ENCODE measurements at places on chromosomes 13 and 19.

DNA sequence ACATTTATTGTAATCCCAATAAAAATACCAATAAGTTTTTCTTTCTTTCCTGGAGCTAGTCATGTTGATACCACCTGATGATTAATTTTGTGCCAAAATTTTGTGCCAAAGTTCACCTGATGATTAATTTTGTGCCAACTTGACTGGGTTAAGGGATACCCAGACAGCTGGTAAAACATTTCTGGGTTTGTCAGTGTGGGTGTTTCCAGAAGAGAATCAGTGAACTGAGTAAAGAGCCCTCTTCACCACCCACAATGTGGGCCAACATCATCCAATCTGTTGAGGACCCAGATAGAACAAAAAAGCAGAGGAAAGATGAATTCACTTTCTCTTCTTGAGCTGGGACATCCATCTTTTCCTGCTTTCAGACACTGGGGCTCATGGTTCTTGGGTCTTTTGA is 292.9 kb downstream of the LMO7 start:
- DNase-seq = no peak

DNA sequence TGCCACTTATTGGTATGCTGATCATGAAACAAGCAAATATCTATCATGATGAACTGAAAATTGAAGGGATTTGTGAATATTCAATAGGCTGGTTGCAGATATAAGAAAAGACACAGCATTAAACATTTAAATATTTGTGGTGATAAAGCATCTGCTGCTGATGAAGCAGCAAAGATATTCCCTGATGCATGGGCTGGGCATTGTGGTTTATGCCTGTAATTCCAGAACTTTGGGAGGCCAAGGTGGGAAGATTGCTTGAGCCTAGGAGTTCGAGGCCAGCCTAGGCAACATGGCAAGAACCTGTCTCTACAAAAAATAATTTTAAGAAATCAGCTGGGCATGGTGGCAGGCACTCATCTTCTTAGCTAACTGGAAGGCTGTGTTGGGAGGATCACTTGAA is 54.5 kb downstream of the GPR180 start:
- DNase-seq = no peak

DNA sequence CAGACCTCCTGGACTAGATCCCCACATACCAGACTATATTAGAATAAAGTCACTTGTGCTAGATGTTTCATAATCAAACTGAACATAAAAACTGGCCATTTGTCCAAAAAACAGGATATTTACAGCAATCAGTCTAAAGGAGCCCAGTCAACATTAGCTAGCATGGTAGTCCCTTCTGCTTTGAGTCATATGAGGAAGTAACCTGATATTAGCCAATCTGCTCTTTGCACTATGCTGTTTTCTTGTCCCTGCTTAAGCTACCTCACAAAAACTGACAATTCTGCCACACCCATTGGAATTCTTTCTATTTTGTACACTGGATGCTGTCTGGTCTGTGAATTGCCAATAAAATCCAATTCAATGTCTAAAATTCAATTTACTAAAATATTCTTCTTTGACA is 1824.2 kb downstream of the OLFM4 start:
- no peak for DNase-seq

DNA sequence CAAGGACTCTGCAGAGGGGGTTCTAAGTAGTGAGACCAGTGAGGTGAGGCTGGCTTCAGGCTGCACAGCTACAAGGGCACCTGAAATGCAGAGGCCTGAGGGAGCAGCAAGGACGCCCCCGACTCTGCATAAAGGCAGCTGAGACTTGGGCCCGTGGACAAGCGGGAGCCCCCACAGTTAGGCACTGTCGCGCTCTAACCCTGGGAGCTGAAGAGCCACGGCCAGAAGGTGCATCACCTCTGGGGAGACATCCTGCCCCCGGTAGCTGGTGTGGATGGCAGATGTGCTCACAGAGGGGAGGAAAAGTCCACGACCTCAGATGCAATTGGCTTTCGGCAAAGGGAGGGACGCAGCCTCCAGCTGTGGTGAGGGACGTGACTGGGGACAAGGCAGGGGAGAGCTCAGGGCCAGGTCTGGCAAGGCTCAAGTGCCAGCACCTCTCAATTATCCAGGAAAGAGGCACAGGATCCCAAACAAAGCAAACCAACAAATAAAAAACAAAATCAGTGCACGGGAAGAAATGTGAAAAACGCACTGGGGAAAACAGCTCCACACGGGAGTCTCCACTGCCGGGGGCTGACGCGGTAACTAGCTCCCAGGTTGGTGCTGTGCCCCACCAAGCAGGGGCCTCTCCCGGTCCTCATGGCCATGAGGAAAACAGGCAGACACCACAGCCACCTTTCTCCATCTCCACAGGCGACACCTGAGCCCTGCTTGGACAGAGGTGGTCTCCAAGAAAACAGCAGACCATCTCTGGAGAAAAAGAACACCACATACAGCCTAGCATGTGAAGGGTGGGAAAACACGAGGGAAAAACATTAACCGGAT is 23.0 kb upstream of the PLPP2 start:
- no peak for DNase-seq

GRCh38 chr19:51417810-51418157 is 342 bp upstream of the SIGLEC10 start:
- DNase-seq = no peak

- no peak for DNase-seq
Measured at GRCh38 chr13:28872427-28873176, 52.5 kb downstream of the MTUS2 start.

- no peak for DNase-seq
Measured at GRCh38 chr19:31818798-31819105, 469.5 kb upstream of the TSHZ3 start.

DNA sequence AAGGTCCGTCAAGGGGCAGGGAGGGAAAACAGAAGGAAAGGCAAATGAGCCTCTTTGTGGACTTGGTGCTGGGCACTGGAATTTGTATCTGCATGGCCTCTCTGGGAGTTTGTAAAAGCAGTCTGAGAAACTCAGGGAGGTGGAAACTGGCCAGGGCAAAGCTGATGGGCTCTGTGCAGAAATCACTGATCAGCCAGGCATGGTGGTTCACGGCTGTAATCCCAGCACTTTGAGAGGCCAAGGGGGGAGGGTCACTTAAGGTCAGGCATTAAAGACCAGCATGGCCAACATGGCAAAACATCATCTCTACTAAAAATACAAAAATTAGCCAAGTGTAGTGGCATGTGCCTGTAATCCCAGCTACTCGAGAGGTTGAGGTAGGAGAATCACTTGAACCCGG is 369.9 kb upstream of the ZNF507 start:
- no peak for DNase-seq

DNA sequence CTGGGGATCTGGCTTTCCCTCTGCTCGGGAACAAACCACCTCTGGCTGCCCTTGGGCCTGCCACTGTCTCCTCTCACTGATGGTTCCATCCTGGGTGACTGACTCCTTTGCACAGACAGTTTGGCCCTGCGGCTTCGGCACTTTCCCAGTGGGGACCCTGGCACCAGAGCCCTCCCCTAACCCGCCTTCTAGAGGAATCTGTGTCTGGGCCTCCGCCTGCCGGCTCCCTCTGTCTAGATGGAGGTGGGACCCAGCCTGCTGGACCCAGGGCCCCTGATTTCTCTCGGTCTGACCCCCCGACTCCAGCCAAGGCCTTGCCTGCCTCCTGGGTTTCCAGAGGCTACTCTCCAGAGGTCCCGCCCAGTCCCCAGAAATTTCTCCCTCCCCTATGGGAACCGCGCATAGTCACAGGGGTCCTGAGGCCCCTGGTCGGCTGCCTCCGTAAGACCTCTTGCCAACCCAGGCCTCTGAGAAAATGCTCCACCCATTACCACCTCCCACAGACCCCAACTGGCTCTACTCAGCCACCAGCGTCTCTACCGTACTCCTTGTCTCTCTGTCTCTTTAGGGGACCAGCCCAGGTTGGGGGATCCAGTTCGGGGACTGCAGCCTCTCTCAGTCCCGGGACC is 2.7 kb downstream of the CCDC106 start:
- DNase-seq = no peak

DNA sequence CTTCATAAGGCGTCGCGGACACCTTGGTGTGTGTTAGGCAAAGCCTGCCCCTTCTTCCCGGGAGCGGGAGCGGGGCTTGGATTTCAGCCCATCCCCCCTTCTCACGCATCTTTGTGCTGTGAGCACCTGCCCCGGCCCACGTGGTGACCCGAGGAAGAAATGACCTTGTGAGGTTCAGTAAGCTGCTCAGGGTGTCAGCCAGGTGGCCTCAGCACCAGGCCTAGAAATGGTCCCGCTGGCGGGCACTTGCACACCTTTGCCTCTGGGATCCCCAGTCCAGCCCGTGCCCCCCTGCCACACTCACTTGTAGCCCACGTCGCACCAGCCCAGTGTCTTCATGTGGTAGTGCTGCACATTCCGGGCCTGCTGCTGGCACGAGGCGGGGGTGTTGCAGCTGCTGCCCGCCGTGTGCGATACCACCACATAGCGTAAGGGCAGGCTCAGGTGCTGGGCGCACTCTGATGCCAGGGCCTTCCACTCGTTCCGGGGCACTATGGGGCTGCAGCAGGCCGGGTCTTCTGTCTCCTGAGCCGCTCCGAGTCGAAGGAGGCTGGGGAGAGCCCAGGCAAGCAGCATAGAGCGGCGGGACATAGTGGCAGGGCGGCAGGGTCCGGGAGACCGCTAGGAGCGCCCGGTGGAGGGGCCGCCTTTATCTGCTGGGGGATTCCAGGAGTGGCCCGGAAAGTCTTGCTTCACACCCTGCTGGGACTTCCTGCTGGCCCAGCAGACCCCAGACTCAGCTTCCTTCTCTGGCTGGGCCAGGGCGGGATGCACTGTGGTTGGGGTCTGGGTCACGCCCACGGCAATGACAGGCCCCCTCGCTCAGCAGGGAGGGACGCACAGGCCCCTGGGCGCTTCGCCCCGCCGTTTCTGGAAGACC is at the start of gene PGLYRP1:
Gene PGLYRP1 (minus strand): TSS at position 623 of the 880 bp plus-strand sequence. CDS start 32 bp downstream, at position 591.
- DNase-seq = no peak
